Cerebellum (tissue), 4 donors: ENCODE measurements at places on chromosomes 2 and 18. TPM values are rescaled to one million over a fixed set of nuclear protein-coding genes. Genes with fewer than 3 reads are reported as not detected.

DNA sequence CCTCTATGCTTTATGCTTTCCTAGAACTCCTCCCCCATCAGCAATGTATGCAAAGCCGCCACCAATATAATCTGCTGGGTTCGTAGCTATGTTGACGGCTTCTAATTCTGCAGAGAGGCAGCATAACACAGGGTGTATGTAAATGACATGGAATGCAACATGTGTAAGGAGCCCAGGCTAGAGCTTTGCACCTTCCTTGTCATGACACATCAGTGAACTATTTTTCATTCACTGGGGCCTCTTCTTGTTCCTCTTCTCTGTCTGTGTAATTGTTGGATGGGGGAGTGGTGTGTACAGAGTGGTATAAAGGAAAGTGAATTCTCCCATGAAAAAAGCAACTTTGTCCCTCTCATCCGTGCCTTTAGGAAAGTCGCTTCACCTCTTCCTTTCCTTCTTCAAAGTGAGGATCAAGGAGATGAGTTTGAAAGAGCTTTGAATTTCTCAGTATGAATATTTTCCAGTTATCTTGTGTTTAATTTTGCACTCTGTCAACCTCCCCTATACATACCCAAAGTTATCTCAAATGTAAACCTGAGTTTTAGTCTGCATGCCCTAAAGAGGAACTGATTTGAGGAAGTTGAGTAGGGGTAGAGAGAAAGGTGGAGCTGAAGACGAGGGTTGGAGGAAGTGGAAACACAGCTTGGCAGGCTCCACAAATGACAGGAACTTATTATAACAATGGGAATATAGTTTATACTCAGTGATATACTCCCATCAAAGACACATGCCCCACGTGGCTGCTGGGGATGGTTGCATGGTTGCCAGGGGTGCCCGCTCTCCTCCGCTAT, 74.9 kb upstream of the ARL4C start:
- DNase-seq, result no peak

DNA sequence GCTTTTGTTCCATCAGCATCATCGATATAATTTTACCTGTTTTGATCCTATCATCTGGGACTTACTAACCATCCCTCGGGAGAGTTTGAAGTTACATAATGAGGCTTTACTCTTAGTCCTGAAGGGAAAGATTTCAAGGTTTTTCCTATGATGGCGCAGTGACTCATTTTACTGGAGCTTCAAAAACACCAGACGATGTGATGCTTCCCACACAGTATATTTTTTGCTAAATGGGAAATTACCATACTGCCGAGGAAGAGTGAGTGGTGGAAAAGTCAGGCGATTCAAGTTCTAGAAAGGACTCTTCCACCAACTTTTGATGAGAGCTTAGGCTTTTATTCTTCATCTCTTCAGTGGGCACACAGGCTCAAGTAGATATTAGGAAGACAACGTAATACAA, 44.6 kb upstream of the GCG start:
- DNase-seq, result no peak

DNA sequence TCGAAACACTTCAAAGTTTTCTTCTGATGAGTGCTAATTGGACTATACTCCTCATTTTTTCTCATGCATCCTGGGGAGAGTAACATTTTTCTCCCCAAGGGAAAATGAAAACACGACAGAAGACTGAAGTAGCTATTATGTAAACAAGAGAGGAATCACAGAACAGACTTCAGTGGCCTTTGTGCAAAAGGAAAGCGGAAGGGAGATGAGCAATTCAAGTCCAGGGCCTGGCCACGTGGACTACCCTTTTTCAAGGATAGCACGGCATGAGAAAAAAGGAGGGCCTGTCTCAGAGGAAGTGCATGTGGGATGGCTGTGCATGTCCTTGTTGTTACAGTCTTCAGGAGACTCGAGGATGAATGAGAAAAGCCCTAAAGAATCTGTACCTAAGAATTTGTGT, 43.8 kb upstream of the KCNE4 start:
- DNase-seq, result no peak

- DNase-seq, result no peak
Measured at GRCh38 chr2:47354013-47354847, 48.7 kb upstream of the MSH2 start.

GRCh38 chr2:230216489-230216888, 3.3 kb downstream of the SP110 start:
- no peak for DNase-seq

Gene KLHL14
- total RNA-seq, result 9.4 TPM

Gene POMC
- 0.91 TPM for total RNA-seq
